Activated T-helper 1 cell treated with Interleukin-2 at 50 U/mL for 16 hours (primary cell): ENCODE measurements at places on chromosomes 2 and 18.

GRCh38 chr2:107687073-107687472 is 139.6 kb upstream of the RGPD4 start:
- DNase-seq = no peak

DNA sequence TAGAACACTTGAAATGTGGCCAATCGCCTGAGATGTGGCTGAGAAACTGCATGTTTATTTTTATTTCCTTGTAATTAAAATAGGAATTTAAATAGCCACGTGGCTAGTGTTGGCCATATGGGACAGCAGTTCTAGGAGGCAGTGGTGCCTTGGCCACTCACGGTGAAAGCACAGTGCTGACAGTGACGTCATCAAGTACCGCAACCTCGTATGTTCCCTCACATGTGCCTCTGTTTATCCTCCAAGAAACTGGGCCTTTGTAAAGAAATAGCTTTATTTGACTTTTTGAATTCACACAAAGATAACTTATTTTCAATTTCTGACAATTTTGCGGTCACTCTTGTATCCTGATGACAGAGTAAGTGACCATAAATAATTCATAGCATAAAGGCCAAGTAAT is 575.0 kb downstream of the DCDC2C start:
- no peak for DNase-seq

- peak; percentile 30 for DNase-seq
Measured at GRCh38 chr18:80147418-80148325, 38.6 kb downstream of the ADNP2 start.

- no peak for DNase-seq
Measured at GRCh38 chr2:46701152-46701551, 214.5 kb downstream of the MCFD2 start.

GRCh38 chr2:152523091-152523490 is 188.1 kb downstream of the FMNL2 start:
- DNase-seq = no peak
